CD4-positive, alpha-beta T cell treated with Interleukin-10 for 1 hour (primary cell): ENCODE measurements at places on chromosomes 4 and X.

DNA sequence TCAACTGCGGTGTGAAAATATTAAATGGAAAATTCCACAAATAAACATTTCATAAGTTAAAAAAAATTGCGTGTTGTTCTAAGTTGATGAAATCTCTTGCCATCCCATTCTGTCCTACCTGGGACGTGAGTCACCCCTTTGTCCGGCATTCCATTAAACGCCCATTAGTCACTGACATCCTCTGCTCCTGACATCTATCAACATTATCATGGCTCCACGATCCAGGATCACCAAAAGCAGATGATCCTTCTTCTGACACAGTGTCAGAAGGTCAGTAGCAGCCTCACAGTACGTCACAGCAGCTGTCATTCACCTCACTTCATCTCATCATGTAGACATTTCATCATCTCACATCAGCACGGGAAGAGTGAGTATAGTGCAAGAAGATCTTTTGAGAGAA, 125.7 kb downstream of the ZNF827 start:
- no peak for DNase-seq

DNA sequence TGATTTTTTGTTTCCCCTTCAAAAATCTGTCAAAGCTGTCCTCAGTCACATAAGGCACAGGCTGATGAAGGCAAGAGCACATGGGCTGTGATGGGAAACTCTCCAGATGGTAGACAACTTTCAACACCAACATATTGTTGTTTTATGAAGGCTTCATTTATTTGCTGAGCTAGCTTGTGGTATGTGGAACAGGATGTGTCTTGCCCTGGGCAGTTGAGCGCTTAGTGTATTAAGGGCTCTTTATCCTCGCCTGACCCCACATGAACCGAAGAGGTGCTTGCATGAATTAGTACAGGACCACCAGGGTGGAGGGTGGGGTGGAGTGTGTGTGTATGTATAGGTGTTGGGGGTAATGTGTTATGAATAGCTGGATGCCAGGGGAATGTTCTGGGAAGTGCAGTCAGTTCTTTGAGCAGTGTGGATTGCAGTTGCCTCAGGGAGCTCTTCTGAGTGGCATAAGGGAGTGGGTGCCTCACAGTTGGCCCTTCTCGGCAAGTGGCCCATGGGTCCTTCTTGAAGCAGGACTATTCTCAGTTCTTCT, 103.1 kb downstream of the PHEX start:
- no peak for DNase-seq

DNA sequence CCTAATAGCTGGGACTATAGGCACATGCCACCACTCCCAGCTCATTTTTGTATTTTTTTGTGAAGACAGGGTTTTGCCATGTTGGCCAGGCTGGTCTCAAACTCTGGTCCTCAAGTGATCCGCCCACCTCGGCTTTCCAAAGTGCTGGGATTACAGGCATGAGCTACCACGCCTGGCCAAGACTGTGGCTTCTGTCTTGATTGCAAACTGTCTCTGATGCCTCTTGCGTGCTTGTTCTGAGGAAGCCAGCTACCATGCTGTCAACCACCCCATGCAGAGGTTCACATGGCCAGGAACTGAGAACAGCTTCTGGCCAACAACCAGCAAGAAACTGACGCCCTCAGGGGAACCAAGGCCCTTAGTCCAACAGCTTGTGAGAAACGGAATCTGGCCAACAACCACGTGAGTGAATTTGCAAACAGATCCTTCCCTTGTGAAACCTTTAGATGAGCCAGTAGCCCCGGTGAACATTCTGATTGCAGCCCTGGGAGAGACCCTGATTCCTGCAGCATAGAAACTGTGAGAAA, 71.2 kb downstream of the SUPT20HL2 start:
- DNase-seq = no peak

GRCh38 chr4:147830987-147831386, 99.1 kb downstream of the ARHGAP10 start:
- no peak for DNase-seq

GRCh38 chr4:8344377-8344776, 74.8 kb downstream of the HTRA3 start:
- DNase-seq = no peak

GRCh38 chr4:1713003-1713851, 1.1 kb upstream of the SLBP start:
- no peak for DNase-seq

DNA sequence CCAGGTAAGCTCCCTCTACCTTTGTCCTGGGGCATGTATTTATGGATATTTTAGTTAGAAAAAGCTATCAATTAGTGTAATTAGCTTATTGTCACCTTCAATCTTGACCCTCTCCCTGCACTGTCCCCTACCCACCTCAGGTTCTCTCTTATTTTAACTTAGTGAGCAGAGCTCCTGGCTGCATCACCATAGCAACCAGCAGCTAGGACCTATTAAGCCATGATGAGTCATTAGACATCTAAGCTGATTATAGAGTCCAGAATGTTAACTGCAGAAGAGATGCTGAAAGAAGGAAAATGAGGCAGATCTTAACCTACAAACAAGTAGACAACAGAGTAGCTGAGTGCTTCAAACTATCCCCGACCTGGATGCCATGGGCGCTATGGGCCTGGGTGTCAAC, 36.6 kb downstream of the MAGEE2 start:
- no peak for DNase-seq

DNA sequence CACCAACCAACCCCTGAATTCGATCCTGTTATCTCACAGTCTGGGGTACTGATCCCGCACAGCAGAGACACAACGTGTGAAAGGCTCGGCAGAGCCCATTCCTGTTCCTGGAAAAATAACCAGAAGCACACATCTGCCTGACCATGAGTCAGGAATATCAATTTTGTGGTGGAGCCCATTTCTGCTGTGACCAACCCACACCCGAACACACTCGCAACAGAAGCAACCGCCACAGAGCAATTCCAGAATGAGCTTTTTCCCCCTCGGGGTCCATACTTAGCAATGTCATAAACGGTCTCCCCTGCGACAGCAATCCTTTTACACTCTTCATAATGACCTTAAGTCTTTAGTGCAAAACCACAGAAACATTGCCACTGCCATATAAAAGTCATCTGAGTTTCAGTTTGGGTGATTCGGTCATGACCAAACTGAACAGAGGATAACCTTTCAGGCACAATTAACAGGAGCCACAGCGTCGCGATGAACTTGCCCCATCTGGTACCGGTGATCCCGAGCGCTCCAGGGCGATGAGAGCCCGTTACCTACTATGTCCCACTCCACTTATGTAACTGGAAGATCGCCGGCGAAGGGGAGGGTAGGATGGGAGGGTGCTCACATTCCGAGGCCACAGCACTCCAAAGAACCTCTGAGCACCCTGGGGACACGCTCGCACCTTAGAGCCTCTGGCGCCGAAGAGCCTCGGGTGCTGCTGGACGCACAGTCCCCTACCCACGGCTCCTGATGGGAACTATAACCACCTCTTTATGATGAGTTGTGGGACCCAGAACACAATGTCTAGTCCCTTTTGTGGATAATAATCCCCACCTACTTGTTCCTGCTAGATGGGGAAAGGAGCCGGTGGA, 1.1 kb downstream of the MECP2 start:
- peak; percentile 35 for DNase-seq

DNA sequence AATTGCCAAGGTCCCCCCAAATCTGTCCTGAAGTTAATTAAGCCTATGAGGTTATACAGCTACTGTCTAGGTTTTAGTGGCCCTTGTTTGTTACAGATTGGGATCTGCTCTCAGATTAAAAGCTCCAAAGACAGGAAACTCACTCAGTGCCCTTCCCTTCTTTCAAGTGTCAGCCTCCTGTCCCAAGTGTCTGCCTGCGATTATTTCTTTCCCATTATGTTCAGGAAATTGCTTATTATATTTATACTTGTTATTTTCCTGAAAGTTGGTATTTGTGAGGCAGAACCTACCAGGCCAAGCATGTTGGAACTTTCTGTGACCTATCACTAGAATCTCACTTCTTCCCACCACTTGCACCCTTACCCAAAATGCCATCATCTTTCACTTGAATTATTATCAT, 173.2 kb downstream of the AREG start:
- no peak for DNase-seq

- no peak for DNase-seq
Observed at GRCh38 chrX:110563282-110563681, 204.6 kb downstream of the RTL9 start.

GRCh38 chrX:39398963-39399261, 597.7 kb downstream of the MID1IP1 start:
- no peak for DNase-seq

DNA sequence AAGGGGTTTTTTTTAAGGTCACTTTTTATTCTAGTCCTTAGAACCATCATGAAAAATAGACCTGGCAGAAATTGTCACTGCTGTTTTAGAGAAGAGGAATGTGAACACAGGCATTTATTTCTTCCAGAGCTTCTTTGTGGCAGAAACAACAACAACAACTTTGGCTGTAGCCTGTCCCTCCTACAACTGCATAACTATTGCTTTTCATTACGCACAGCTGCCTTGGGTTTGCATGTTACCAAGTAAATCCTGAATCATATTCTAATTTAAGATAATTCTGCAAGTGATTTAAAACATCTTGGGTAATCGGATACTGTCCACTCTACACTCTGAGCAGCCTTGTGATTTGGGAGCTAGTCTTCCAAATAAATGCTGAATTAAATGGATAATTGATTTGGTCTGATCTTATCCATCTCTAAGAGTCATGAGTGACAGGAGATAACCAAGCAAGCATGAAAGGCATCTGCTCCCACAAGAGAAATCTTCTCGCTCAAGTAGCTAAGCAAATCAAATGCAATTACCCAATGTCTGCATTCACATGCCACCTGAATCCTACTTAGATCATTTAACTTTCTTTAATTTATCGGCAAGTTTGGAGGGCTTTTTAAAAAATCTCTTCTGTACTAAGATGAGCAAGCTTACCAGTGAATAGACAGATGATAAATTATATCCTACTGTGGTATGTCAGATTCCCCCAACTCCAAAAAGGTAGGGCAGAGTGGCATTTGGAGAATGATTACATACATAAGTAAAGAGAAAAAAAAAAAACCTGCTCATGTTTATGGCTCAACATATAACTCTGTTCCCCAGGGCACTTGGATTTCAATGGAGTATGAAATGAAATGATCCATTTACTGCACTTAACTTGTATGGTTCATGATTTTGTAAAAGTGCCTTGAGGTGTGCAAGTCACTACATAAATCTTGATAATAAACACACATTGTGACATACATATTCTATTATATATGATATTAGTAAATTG, 73.6 kb downstream of the EGF start:
- DNase-seq = no peak

GRCh38 chr4:4820261-4820660, 39.2 kb upstream of the MSX1 start:
- DNase-seq = no peak

GRCh38 chr4:139777757-139778156, 112.1 kb downstream of the MGST2 start:
- DNase-seq = no peak

DNA sequence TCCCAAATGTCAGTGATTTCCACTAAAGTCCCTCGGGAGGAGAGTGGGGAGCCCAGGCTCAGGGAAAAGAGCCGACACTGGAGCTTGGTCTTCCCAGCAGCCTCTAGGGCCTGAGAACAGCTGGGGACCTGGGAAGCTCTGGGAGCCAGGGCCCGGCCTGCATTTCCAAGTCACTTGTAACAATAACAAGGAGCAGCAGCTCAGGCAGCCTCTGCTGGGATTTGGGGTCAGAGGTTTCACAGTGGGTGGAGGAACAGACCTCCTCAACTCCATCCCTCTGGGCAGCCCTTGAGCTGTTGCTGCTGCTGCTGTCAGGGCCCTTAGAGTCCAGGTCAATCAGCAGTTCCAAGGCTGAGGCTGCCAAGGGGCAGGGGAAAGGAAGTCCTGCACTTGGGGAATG, 11.1 kb downstream of the STARD8 start:
- DNase-seq = no peak

DNA sequence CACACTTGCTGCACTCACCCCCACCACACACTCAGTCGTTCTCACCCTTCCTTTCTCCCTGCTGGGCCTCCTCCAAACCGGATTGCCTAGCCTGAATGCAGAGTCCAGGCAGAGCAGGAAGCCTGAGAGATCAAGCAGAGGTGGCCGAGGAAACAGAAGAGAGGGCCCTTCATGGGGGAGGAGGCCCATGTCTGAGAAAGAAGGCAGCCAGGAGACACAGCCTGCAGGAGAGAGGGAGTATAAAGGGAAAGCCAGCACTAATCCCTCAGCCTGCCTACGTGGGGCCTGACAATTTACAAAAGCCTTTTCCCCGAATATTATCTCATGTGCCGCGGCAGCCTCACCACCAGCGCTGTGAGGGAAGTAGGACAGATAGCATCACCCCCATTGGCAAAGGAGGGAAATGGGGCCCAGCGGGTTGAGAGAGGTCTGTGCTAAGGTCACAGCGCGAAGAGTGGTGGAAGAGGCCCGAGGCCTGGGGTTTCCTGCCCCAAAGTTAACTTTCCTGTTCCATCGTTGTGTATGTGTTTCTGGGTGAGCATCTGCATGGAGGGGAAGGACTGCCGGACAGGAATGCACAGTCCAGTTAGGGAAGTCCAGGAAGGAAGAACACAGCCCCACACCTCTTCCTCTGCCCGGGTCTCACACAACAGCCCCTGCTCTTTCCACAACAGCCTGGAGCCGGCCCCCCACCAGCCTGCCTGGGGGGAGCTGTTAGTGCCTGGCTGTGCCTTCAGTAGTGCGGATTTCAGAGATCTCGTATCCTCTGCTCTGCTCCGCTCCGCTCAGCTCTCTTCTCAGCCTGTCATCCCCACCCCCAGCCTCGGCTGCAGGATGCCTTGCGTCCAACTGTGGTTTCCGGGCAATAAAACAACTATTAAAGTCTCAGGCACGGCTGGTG, 50.9 kb upstream of the BCOR start:
- DNase-seq = no peak

DNA sequence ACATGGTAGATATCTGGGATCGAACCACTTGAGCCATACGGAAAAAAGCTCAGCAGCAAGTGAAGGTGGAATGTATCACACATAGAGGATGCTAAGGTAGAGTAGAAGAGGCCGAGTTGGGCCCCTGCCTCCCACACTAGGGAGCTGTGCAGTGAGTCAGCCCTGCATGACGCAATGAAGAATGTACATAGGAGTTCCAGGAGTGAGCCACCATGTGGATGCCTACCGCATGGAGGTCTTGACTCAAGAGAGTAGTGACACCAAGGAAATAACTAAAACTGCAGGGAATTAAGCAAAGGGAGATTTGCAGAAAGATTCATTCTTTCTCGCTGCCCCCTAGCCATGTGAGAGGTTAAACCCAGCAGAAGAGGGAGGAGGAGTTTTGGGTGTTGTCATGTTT, 389.6 kb upstream of the IGFBP7 start:
- no peak for DNase-seq

GRCh38 chr4:96703265-96703664, 863.4 kb downstream of the PDHA2 start:
- no peak for DNase-seq

GRCh38 chr4:4803216-4803911, 56.1 kb upstream of the MSX1 start:
- no peak for DNase-seq
